ENCODE measurements at places on chromosomes 11 and 22.

- DNase-seq: no peak
Observed at GRCh38 chr11:84901991-84902390, 725.2 kb downstream of the DLG2 start.

GRCh38 chr22:24200619-24201212 lies 19.4 kb downstream of the SUSD2 start:
- DNase-seq: no peak

- DNase-seq: no peak
Observed at GRCh38 chr11:57490456-57491248, 24.9 kb downstream of the SLC43A1 start.

- peak; percentile 34 for DNase-seq
Observed at GRCh38 chr11:104772806-104773241, 125.4 kb downstream of the CASP12 start.
